ENCODE measurements at places on chromosomes 5 and 9. TPM values are rescaled to one million over a fixed set of nuclear protein-coding genes. Genes with fewer than 3 reads are reported as not detected.

The GOLM1 gene
- 55.1 TPM for total RNA-seq

The ITK gene
- not detected for total RNA-seq

The PCDHAC2 gene
- total RNA-seq, result 25.5 TPM

The SEMA4D gene
- total RNA-seq, result 0.68 TPM

All from nasal cavity respiratory epithelium epithelial cell of viscerocranial mucosa (primary cell).